ENCODE measurements at places on chromosomes 13 and 19.

DNA sequence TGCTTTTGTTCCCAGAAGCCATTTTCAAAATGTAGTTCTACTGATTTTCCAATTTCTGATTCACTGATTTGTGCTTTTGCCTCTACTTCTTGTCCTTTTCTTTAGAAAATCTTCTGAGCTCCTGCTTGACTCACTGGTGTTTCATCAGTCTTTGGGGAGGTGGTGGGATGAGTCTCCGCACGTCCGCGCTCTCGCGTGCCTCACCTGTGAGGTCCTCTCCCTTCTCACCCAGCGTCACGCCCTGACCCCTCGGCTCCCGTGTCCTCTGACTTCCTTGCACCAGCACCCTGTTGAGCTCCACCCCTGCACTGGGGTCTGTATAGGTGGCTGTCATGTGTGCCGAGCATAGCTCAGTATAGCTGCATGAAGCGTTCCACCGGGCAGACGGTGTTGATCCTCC lies 52.7 kb upstream of the MCF2L start:
- DNase-seq, result no peak

GRCh38 chr13:113630804-113631203 lies 27.2 kb downstream of the ATP4B start:
- DNase-seq, result no peak

DNA sequence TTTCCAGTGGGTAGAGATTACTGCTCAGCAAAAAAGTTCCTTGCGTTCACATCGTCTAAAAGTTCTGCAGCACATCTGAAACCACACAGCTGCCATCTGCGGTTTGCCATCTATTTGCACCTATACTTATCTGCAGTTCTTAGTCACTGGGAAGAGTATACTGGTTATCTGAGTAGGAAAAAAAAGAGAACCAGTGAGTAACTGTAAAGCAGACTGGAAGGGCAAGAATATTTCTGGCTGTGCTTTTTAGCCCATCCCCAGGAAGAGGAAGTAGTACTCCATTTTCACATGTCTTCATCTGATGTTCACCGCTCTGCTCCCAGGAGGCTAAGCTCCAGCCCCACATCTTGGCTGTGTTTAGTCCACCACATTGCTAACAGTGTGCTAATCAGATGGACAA lies 35.6 kb downstream of the EFNB2 start:
- DNase-seq, result no peak

- no peak for DNase-seq
Measured at GRCh38 chr13:75762955-75763354, 126.8 kb downstream of the LMO7 start.

DNA sequence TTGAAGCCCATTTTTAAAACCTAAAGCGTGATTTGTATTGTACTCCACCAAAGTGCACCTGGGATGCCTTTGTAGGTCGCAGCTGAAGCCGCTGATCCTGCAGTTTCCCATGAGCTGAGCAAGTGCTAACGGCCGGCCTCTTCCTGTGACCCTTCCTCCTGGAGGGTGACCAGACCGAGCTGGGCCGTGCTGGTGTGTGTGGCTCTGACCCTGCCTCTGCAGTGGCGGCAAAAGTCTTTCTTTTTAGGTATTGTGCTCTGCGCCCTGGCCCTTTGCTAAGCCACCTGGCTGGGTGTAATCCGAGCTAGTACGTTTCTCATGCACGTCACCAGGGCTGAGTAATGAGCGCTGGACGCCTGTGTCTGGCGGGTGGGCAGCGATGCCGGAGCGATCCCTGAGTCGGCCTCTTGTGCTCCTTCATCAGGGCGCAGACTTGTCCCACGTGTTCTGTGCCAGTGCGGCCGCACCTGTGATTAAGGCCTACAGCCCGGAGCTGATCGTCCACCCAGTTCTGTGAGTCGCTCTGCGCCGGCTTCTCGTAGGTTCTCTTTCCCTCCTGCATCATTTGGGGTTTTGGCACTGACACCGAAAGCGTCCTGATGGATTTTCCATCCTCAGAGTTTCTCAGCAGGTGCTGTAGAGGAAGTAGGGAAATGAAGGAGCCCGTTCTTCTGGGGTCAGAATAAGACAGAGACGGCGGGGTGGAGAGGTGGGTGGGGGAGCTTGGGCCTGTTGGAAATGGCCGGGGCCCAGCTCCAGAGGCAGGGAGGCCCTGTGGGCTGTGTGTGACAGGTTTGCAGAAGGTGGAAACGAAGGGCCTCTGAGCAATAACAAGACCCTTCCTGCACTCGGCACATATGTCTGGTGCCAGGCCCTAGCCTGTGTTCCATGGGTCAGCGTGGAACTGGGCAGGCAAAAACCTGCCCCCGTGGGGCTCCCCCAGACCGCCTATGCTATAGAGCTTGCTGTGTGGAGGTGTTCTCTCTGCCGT lies 9.7 kb downstream of the NAXD start:
- DNase-seq, result no peak

DNA sequence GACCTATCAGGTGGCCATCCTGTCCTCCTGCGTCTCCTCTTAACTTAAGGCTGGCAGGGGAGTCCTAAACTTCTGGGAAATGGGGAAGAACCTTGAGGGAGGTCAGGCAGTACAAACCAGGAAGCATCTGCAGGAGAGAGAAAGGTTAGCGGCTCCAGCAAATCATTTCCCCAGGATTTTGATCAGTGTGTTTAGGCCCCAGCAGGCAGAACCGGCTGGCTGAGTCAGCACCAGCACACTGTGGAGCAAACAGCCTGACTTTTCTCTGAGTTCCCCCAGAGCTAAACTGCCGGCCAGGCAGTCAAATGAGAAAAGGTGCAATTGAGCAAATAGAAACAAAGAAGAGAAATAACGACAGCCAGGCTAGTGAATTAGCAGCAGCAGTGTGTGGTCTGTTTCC lies 46.7 kb upstream of the MEDAG start:
- no peak for DNase-seq

DNA sequence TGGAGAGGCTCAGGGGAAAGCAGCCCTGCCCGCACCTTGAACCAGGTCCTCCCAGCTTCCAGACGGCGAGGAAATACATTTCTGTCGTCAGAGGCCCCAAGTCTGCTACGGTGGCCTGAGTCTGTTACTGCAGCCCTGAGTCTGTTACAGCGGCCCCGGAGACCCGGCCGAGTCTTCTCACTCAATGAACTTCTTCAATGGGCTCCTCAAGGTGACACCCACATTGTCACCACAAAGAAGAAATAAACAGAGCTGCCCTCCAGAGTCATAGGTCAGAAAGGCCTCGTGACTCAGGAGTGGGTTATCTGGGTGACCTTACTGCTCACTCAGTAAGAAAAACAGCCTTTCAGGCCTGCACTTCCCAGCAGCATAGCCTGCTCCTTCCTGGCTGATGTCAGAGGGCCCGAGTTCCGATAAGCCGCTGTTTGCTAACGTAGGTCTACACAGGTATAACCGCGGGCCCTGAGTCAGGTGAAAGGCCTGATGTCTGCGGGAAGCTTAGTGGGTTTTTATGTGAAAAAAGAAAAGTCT lies 66.9 kb upstream of the TM9SF2 start:
- peak; percentile 77 for DNase-seq

- DNase-seq, result no peak
Measured at GRCh38 chr13:32021785-32022184, 9.8 kb upstream of the FRY start.

DNA sequence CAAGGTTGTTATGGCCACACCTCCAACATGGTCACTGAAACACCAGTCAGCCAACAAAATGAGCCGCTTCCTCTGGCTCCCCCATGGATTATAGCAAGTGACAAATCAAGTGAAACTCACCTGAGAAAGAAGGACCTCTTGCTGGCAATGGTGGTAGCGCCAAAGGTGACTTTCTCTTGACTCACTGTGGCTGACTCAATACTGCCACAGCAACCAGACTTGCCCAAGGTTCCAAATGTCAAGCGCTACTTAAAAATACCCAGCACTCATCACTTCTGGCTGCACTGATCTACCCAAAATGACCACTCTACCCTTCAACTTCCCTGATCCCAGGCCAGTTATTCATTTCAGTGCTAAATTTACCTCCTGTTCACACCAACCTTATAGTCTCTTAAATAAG lies 495.5 kb downstream of the FOXO1 start:
- DNase-seq, result no peak

GRCh38 chr13:104310861-104311260 lies 1244.6 kb upstream of the SLC10A2 start:
- no peak for DNase-seq

GRCh38 chr19:46715620-46715974 lies 1.3 kb downstream of the PRKD2 start:
- no peak for DNase-seq

- DNase-seq, result no peak
Measured at GRCh38 chr19:8441725-8442544, 2.8 kb upstream of the HNRNPM start.

- DNase-seq, result peak; percentile 16
Measured at GRCh38 chr19:6260912-6261650, 18.7 kb downstream of the MLLT1 start.

DNA sequence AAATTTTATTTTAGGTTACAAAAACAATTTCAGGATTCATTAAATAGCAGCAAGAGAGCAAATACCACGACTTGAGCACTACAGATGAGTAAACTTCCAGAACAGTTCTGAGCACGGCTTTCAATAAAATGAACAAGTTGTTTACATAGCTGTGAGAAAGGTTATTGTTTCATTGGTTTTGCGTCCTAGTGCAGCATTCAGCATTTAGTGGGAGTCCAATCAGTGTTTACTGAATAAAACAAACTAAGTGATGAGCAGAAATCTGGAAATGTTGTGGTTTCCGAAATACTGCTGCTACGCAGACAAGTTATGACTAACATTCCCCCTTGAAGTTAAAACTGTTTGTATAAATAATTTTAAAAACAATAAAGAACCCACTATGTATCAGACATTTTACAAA lies 251.5 kb upstream of the STARD13 start:
- no peak for DNase-seq

DNA sequence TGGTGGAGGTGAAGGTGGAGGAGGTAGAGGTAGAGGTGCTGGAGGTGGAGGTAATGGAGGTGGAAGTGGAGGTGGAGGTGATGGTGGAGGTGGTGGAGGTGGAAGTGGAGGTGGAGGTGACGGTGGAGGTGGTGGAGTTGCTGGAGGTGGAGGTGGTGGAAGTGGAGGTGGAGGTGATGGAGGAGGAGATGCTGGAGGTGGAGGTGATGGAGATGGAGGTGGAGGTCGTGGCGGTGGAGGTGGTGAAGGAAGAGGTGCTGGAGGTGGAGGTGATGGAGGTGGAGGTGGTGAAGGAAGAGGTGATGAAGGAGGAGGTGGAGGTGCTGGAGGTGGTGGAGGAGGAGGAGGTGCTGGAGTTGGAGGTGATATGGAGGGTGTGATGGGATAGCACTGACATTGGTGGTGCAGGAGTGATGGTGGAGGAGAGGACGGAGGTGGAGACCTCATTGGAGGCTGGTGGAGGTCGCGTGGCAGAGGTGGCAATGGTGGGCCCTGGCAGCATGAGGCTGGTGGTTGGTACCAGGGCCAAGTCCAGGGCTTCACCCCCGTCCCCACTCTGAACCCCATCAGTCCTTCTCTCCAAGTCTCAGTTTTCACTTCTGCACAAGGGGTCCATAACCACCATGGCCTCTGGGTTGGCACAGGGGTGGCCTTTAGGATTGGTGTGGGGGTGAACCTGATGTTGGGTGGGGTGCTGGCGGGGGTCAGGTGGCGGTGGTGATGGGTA lies 15.8 kb downstream of the ONECUT3 start:
- no peak for DNase-seq
